ENCODE measurements at places on chromosomes 5 and 9.

GRCh38 chr5:175773534-175774070 lies 97.8 kb upstream of the CPLX2 start:
- DNase-seq: no peak

DNA sequence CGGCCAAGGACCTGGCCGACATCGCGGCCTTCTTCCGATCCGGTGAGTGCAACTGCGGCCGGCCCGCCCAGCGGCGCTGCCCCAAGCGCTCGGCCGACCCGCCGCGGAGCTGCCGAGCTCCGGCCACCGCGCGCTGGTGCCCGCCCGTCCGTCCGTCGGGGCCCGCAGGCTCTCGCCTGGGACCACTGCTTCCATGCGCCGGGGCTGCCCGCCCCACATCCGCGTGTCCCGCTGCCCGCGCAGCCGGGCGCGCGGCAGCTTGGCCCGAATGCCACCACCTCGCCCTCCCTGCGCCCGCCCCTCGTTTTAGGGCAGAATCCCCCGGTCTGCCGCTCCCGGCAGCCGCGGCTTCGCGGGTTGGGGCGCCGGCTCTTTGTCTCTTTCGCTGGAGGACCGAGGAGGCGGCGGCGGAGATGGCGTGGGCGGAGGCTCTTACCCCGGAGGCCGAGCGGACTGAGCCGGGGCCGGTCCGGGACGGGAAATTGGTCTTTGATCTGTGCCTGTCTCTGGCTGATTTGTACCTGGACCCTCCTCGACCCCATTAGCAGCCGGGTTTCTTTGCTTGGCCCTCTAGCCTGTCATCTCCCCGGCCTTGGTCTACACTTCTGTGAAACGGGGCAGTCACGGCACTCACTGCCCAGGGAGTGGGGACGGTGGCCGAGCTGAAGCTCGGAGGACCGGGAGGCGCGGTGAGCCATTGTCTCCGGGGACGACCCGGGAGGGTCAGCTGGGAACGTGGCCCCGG lies 871 bp downstream of the TRIO start:
- peak; percentile 30 for DNase-seq

- DNase-seq: no peak
These were observed 42.7 kb upstream of the NCS1 start for GRCh38 chr9:130129432-130130061.

GRCh38 chr9:130672933-130673615 lies 8.7 kb downstream of the PRDM12 start:
- DNase-seq: no peak

- no peak for DNase-seq
These were observed 346.7 kb downstream of the EFNA5 start for GRCh38 chr5:107324071-107324470.

GRCh38 chr5:107592515-107592914 lies 78.2 kb downstream of the EFNA5 start:
- no peak for DNase-seq

- no peak for DNase-seq
These were observed 28.7 kb upstream of the RXRA start for GRCh38 chr9:134297576-134297975.

GRCh38 chr9:84893419-84894128 lies 224.0 kb downstream of the NTRK2 start:
- no peak for DNase-seq

DNA sequence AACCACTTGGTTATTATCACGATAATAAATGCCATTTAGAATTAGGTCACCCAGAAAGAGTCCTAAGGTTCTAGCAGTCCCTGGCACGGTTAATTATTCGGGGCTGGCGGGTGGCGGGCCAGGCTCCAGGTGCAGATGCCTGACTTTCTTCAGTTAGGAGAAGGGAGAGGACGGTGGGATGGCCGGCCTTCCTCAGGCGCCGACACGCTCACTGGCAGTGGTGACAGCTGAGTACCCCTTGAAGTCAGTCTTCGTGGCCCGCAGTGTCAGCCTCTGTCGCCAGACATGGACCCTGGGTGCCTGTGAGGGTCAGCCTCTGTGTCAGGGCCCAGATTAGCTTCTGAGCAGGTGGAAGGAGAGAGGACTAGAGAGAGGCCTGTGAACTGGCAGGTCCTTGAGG lies 21.1 kb upstream of the EXOC3 start:
- no peak for DNase-seq

- DNase-seq: no peak
These were observed 121.6 kb downstream of the WNK2 start for GRCh38 chr9:93305497-93306020.

DNA sequence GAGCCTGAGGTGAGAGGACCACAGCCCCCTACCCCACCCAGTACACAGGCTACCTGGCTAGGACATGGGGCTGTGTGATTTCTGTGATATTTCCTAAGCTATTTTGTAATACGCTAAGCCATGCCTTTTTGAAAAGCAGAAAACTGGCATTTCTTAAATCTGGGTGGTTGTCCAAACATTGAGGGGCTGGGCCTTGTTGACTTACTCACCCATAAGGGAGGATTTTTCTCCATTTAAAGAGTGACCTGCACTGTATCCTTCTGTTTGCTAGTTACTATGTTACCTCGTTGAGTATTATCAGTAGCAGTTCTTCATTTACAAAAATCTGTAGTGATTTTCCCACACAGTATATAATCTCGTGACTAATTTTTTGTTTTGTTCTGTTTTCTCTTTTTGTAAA lies 117.5 kb upstream of the OTULINL start:
- DNase-seq: no peak

DNA sequence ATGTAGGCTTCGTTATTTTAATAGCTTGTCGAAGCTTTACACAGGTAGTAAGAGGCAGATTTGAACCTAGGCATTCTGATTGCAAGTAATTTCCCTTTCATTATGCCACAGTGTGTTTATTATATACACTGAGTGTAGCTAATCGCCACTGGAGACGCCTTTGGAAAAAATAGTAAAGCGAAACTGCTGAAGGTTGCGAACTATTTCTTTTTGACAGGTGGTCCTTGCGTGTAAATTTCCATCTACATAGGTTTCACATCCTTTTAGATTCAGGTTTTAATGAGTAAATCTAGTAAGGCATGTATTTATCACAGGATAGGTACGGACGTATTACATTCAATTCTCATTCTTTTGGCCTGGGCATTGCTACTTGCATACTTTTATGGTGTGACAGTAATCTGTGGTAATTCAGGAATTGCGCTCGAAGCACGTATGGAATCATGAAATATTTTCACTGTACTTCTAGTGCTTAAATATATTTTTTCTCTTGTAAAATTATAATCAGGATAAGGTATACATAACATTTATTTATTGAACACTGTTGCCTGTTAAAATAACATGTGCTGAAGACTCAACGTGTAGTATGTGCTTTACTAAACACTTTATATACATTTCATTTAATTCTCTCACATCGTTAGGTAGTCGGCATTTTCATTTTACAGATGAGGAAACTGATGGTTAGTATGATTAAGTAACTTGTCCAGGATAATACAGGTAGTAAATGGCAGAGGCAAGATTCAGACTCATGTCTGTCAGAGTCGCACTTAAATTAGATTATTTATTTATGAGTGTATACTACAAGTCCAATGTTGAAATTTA lies 1.8 kb downstream of the MARCHF6 start:
- peak; percentile 88 for DNase-seq

DNA sequence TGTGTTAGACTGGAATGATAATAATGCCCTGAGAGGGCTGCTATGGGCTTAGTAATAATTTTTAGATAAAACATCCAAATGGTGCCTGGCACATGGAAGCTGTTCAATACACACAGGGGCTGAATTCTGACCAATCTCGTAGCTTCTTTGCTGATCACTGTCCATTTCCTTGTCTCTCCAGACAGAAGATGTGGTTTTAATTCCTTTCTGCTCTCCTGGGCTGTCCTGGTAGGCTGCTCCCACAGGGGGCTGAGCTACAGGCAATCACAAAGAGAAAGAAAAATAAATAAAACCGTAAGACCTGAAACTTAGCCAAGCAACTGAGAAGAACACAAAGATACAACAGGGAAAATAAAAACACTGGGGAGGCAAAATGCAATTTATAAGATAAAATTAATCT lies 136.5 kb downstream of the CDK5RAP2 start:
- DNase-seq: peak; percentile 70

DNA sequence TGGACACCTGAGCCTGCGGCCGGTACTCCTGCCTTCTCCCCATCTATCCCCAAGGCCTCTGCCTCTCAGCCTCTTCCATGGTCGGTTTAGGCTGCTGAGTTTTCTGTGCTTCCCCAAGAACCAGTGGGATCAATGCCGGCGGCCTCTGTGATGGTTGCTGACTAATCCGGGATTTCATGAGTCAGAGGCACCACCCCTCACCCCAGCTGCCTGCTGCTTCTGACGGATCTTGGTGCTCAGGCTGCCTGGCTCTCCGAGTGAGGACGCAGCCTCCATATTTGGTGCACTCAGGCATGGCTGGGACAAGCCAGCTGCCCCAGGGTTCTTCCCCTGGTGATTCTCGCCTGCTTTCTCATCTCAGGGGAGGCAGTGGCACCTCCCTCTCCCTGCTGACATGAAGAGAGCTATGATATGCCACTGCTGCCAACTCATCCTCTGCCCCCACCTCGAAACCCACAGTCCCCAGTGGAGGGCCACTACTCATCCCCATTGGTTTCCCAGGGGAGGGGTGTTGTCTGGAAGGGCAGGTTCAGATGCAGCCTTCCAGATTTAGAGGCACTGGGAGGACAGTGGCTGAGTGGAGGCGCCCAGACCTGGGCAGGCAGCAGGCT lies 3.3 kb upstream of the MAN1B1 start:
- peak; percentile 94 for DNase-seq

GRCh38 chr5:156835905-156836304 lies 14.2 kb upstream of the PPP1R2B start:
- no peak for DNase-seq

- peak; percentile 28 for DNase-seq
These were observed 25.7 kb upstream of the RFK start for GRCh38 chr9:76419782-76420380.

DNA sequence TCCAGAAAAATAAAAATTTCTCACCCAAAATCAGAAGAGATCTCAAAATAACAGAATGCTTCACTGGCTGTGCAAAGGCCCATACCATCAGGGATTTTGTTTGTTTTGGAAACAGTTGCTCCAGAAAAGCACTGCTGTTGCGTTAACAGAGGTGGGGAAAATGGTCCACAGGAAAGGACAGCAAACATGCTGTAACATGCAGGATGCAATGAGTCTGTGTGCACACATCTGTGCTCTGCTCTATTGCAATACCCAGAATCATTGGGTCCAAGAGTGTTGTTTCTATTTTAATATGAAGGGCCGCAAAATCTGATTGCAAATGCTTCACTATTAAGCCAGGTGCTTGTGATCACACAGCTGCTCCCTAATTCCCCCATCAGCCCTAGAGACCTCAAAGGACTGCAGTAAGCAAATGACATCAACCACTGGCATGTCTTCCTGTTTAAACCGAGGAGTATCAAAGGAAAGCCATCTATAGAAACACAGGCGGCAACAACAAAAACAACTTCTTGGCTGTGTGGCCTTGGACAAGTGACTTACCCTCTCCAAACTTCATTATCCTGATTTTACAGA lies 141.0 kb downstream of the DCP2 start:
- DNase-seq: no peak

- DNase-seq: no peak
These were observed 104.8 kb upstream of the ERCC6L2 start for GRCh38 chr9:95770653-95771131.

DNA sequence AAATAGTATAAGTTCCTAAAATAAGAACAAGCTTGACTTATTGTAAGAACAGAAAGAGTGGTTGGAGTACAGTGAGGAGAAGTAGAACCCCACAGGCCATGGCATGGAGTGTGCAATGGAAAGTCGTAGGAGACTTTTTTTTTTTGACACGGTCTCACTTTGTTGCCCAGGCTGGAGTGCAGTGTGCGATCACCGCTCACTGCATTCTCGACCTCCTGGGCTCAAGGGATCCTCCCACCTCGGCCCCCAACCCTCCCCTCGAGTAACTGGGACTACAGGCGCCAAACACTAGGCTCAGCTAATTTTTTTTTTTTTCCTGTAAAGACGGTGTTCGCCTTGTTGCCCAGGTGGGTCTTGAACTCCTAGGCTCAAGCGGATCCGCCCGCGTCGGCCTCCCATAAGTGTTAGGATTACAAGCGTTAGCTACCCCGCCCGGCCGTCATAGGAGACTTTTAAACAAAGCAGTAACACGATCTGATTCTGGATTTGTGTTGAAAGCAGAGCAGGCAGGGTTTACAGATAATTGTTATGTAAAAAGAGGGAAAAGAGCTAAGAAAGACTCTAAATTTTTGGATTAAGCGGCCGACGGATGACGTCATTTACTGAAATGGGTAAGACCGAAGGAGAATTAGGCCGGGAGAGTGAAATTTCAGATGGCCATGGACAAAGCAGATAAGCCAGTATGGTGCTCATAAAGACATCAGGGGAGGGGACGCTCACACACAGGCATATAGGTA lies 752 bp downstream of the TSTD2 start:
- peak; percentile 80 for DNase-seq

DNA sequence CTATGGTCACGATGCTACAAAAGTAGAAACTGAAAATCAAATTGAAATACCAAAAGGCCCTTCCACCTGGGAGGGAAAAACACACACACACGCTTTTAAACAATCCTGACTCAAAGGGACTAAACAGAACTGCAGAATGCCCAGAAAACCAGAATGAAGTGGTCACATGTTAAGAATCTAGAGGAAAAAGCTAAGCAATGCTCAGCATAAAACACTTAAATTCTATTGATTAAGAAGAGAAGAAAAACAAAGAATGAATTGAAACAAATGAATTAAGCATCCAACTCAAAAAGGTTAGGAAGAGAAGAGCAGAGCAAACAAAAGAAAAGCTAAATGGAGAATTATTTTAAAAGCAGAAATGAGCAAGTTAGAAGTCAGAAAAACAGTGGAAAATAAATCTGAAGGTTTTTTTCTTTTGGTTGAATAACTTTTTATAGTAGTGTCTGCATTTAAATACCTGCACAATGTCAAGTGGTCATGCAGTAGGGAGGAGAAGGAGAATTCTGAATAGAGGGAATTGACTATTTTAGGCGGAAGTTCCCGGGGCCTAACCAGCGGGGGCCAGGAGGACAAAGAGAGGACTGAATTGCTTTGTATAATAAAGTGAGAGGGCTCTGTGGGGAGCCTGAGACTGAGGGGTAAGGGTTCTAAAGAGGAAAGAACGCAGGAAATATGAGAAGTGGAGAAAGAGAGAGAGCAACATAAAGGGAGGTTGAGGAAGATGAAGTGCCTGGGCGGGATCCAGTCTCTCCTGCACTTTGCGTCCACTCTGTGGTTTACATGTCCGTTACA lies 146.8 kb downstream of the ATPSCKMT start:
- no peak for DNase-seq

DNA sequence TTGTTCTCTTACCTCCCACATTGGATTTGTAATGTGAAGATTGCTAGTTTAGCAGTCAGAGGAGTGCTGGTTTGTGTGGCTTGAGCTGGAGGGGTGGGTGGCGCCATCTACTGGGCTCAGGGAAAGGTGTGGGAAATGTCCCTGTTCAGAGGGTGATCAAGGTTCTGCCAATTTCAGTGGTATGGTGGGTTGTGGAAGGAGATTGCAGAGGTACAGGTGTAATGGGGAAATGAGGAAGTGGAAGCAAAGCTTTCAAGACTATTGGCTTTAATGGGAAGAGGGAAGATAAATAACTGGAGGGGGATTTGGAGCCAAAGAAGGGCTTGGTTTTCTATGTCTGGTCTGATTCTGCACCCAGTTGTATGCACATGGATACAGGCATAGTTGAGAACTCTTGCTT lies 76.4 kb downstream of the OSMR start:
- DNase-seq: peak; percentile 34
